PC-3 (cell line): ENCODE measurements at places on chromosomes 1 and 21. TPM values are rescaled to one million over a fixed set of nuclear protein-coding genes. Genes with fewer than 3 reads are reported as not detected.

GRCh38 chr1:151267760-151268159 is 13.2 kb downstream of the PSMD4 start:
- no peak for DNase-seq
- no peak overlapping the region for H3K4me3 ChIP-seq
- no peaks in the 10 kb centered on the region for H3K27me3 ChIP-seq
- H3K4me1 ChIP-seq, result no peaks in the 10 kb centered on the region

DNA sequence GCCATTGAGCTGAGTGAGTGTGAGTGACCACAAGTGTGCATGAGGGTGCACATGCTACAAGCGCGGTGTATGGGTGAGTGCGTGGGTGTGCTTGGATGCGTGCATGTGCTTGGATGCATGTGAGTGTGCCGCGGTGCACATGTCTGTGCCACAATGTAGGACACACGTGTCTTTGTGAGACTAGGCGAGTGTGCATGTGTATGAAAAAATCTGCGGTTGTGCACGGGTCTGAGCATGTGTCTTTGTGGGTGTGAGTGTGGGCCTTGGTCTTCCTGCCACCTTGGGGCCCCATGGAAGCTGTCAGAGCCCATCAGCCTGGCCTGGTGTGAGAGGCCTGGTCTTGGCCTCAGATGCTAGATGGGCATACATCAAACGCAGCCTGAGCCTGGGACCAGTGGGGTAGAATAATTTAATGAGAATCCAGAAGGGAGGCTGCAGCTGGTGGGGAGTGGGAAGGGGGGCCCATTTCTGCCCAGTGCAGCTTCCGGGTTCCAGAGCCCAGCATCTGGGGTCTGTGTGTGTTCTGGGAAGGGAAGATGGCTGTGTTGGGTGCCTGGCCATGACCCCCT is 103.9 kb upstream of the SLC2A1 start:
- no peak overlapping the region for H3K4me3 ChIP-seq
- no peak for DNase-seq
- no peaks in the 10 kb centered on the region for H3K36me3 ChIP-seq
- peaks cover 9% of the 10 kb centered on the region; the same call in 1 of the 2 replicates for H3K4me1 ChIP-seq
- H3K27ac ChIP-seq, result no peak overlapping the region
- no peaks in the 10 kb centered on the region for H3K27me3 ChIP-seq

DNA sequence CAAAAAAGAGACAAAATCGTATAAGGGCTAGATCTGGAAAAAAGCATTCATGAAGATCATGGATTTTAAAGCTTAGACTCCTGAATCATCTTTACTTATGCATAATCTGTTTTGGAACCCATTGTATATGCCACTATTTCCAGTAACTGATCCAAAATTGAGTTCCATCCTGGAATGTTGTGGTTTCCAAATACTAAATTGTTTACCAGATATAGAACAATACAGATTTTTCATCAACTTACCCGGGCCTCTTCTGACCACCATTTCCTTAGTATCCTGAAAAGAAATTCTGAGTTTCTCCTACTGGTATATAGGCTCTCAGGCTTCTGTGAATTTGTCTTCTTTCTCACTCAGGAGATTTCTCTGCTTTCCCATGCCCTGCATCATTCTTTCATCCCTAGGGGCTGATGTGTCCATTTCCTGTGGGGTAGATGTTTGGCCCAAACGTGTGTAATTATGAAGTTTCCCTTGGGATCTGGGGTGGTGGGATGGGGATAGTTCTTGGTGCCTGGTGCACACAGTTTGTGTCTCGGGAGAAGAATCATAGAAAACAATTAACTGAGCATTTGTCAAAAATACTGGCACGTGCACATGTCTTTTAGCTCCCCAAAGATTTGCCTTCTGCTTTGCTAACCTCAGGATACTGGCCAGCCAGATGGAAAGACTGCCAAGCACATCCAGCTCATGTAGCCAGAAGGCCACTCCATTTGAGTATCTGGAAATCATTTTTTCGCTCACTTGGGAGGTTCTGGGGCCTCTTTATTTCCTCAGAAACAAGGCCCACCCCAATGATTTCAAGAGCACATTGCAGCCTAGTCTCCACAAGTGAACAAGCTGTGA is 127.8 kb downstream of the NTMT2 start:
- no peaks in the 10 kb centered on the region for H3K4me1 ChIP-seq
- no peak overlapping the region for H3K27ac ChIP-seq
- no peak overlapping the region for H3K4me3 ChIP-seq
- no peak for DNase-seq

DNA sequence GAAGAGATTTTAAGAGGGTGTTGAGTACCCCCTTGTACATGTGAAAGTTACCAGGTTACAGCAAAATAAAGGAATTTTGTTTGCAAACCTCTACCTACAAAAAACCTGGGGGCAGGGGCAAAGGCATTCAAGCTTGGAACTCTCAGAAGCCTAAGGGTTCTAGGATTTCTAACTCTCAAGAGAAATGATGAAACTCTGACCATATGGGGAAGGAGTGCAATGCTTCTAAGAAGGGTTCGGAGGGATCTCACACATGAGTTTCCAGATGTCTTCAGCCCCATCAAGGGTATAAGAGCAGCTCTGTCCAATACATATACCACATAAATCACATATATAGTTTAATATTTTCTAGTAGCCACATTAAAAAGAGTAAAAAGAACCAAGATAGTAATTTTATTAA is 7.3 kb upstream of the FCGR2A start:
- H3K27ac ChIP-seq, result no peak overlapping the region
- no peak overlapping the region for H3K4me3 ChIP-seq
- no peaks in the 10 kb centered on the region for H3K36me3 ChIP-seq
- no peak for DNase-seq
- no peaks in the 10 kb centered on the region for H3K4me1 ChIP-seq

GRCh38 chr1:54585181-54586066 is 37.4 kb downstream of the ACOT11 start:
- H3K27me3 ChIP-seq, result no peaks in the 10 kb centered on the region
- DNase-seq, result no peak
- H3K27ac ChIP-seq, result no peak overlapping the region
- H3K36me3 ChIP-seq, result no peaks in the 10 kb centered on the region
- H3K4me3 ChIP-seq, result no peak overlapping the region

- no peak for DNase-seq
- H3K4me3 ChIP-seq, result no peak overlapping the region
- no peaks in the 10 kb centered on the region for H3K36me3 ChIP-seq
- H3K27me3 ChIP-seq, result no peaks in the 10 kb centered on the region
- H3K27ac ChIP-seq, result no peak overlapping the region
These were observed 3.7 kb upstream of the SLC19A1 start for GRCh38 chr21:45545691-45546531.

The CA6 gene
- 0.18 TPM in 1 of 2 replicates, not detected in the other for total RNA-seq

- H3K36me3 ChIP-seq, result no peaks in the 10 kb centered on the region; the same call in 1 of the 2 replicates
- H3K4me3 ChIP-seq, result no peak overlapping the region
- H3K27ac ChIP-seq, result no peak overlapping the region
- H3K27me3 ChIP-seq, result no peaks in the 10 kb centered on the region
- DNase-seq, result no peak
These were observed 7.6 kb downstream of the DENND2D start for GRCh38 chr1:111192658-111193519.

The TRAF5 gene
- 5.1 and 12.2 TPM in 2 replicates for total RNA-seq

- H3K4me1 ChIP-seq, result peaks cover 19% of the 10 kb centered on the region
- H3K36me3 ChIP-seq, result no peaks in the 10 kb centered on the region
These were observed 148.4 kb downstream of the TLR5 start for GRCh38 chr1:222994511-222995235.

GRCh38 chr1:21451981-21452411 is 12.1 kb downstream of the NBPF3 start:
- peak overlapping the region; percentile 37 for H3K27ac ChIP-seq
- H3K4me1 ChIP-seq, result peaks cover 45% of the 10 kb centered on the region
- H3K4me3 ChIP-seq, result no peak overlapping the region
- peaks cover 8% of the 10 kb centered on the region for H3K36me3 ChIP-seq
- DNase-seq, result peak; percentile 34

DNA sequence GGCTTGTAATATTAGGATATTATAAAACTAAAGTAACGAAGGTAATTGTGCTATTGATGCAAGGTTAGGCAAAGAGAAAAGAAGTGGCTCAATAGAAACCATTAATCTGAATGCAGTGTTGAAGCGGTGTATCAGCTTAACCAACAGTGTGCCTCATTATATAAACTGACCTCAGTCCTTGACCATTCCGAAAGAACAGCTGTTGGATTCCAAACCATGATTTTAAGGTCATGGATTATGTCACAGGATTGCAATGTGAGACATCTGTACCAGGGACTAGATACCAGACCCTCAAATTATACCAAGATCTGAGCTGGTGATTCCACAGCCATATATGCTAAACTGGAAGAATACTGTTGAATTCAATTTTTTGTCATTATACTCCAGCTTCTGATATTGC is 134.2 kb upstream of the HP1BP3 start:
- no peak overlapping the region for H3K4me3 ChIP-seq
- no peak overlapping the region for H3K27ac ChIP-seq
- H3K4me1 ChIP-seq, result no peaks in the 10 kb centered on the region
- H3K36me3 ChIP-seq, result no peaks in the 10 kb centered on the region
- no peak for DNase-seq

DNA sequence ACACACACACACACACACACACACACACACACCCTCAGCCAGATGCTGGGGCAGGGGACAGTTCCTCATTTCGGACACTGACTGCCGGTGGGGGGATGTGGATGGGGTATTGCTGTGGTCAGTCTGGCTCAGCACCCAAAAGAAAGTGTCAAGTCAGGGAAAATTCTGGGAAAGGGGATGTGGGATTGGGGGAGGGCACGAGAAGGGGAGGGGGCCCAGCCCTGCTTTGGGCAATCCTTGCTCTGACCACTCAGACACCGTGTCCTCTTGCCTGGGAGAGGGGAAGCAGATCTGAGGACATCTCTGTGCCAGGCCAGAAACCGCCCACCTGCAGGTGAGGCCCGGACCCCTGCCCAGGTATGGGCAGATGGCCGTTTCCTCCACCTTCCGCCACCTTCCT is at the start of gene C1QC:
TSS of gene C1QC (plus strand) at position 253 of the 400 bp plus-strand sequence. CDS start 391 bp downstream, outside the sequence.
- no peaks in the 10 kb centered on the region for H3K36me3 ChIP-seq
- H3K4me1 ChIP-seq, result peaks cover 15% of the 10 kb centered on the region
- no peak within 1 kb of the TSS for H3K27ac ChIP-seq
- no peaks in the 10 kb centered on the region for H3K27me3 ChIP-seq
- H3K4me3 ChIP-seq, result no peak within 1 kb of the TSS
- no peak for DNase-seq

The ILF2 gene
- 398 and 439 TPM in 2 replicates for total RNA-seq

DNA sequence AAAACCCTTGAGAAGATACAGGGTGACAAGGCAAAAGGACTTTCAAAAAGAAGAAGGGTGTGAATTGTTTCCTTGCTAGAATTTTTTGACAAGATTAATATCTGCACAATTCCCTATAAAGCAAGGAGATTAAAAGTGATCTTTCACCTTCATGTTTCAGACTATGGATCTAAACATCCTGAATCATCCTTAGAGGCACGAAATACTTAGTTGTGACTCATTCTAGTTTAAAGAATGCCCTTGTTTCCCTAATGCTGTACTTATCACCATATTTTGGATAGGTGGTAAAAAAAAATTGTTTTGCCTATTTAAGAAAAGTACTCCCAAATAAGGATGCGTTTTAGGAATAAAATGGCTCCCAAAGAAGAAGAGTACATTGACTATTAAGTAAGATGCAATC is 415.1 kb downstream of the LRRIQ3 start:
- peak; percentile 58 for DNase-seq
- H3K27me3 ChIP-seq, result no peaks in the 10 kb centered on the region
- H3K4me3 ChIP-seq, result peak overlapping the region; percentile 15; the same call in 1 of the 2 replicates

The AMY1C gene
- total RNA-seq, result not detected in 2 replicates

DNA sequence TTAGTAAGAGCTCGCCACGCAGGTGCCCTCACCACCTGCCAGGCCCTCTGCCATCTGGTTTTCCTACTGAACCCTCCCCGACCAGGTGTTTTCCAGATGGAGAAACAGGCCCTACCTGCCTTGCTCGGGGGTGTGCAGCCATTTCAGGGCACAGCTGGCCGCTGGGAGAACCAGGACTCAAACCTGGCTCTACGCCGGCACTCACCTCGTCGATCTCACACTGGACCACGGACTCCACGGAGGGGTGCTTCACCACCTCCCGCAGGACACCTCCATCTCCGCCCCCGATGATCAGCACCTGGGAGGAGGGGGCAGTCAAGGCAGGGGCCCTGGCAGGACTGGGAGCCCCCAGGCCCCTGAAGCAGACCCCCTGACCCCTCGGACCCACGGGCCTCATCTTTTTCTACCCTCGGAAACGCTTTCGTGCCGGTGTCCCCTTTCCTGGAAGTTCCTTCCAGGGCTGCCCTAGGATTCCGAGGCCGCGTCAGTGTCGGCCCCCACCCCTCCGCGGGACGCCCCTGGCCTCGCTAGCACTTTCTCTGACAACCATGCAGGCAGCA is 1.1 kb downstream of the SRM start:
- H3K4me3 ChIP-seq, result peak overlapping the region; percentile 100
- H3K36me3 ChIP-seq, result peaks cover 21% of the 10 kb centered on the region
- DNase-seq, result no peak

The ABCA4 gene
- 0.23 and 0.29 TPM in 2 replicates for total RNA-seq

The PLA2G2C gene
- 0.12 TPM in 1 of 2 replicates, not detected in the other for total RNA-seq

GRCh38 chr21:32929633-32930038 is 96.1 kb upstream of the OLIG2 start:
- DNase-seq, result no peak
- no peak overlapping the region for H3K4me3 ChIP-seq
- peaks cover 41% of the 10 kb centered on the region for H3K27me3 ChIP-seq
- H3K36me3 ChIP-seq, result no peaks in the 10 kb centered on the region
- H3K4me1 ChIP-seq, result no peaks in the 10 kb centered on the region
